CD4-positive, CD25-positive, alpha-beta regulatory T cell (primary cell): ENCODE measurements at places on chromosomes 5 and 9.

DNA sequence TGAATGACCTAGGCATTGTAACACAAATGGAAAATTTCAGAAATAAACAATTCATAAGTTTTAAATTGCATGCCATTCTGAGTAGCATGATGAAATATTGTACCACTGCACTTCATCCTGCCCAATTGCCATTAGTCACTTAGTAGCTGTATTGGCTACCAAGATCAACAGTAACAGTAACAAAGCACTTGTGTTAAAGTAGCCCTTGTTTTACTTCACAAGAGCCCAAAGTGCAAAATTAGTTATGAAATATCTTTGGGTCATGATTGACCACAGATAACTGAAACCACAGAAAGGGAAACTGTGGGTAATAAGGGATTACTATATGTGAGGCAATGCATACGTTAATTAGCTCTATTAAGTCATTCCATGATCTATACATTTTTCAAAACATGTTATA, 33.3 kb upstream of the RORB start:
- DNase-seq, result no peak

DNA sequence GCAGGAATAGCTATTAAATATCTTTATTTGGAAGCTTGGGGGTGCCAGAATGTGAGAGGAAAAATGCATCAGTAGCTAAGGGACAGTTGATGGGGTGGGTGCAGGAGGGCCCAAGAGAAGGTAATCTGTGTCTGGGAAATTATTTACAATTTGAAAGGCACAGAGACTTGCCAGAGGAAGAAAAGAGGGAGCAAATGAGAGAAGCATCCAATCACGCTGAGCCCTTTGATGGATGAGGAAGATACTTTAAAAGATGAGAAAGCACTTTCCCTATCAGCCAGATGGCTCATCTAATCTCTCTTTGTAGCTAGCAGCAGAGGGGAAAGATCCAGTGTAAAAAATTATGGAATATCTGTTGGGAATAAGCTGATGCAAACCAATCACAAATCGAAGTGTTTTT, 57.0 kb upstream of the ABCA1 start:
- DNase-seq, result no peak

DNA sequence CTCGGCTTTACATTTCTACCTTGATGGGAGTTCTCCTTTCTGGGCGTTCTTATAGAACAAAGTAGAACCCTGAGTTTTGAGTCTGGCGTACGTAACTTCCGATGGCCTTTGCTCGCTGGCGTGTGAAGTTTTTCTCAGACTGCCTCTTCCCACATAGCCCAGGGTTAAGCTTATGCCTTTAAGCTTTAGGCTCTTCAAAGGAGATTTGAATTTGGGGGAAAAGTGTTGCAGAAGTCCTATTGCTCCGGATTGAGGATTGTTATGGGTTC, 13.7 kb upstream of the FBP2 start:
- DNase-seq, result no peak

- DNase-seq, result peak; percentile 82
Measured at GRCh38 chr9:86947146-86948073, at the start of gene GAS1. Gene GAS1, minus strand, starts transcription at chr9:86947506. Its CDS starts 727 bp downstream, at chr9:86946779.

DNA sequence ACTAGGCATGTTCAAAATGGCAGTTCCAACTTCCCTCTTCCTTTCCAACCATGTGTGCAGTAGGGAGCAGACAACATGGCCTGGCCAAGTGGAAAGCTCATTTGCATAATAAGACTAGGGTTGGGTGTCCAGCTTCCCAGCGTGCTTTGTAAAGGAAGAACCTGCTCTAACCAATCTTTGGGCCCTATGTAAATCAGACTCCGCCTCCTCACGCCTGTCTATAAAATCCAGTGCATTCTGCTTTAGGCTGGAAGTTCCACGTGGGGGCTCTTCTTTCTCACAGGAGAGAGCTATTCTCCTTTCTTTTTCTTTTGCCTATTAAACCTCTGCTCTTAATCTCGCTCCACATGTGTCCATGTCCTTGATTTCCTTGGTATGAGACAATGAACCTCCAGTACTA, 83.4 kb downstream of the GCNT1 start:
- no peak for DNase-seq

GRCh38 chr5:80865551-80865950, 94.6 kb upstream of the RASGRF2 start:
- no peak for DNase-seq

DNA sequence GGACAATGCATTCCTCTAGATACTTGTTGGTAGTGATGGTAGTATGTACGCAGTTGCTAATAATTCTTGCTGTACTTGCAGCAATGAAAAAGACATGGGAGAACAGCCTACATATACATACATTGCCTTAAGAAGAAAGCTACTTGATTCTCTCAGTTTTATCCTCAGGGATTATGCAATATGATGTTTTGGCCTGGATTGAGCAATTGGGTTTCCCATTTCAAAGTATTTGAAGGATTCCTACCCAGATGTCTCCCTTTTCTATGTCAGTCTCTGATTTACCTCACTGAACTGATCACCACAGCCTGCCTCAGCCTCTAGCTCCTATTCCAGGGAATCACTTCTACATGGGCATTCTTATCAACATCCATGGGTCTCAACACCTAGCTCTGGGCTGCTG, 210.1 kb upstream of the CDH10 start:
- DNase-seq, result no peak

GRCh38 chr5:131959906-131960305, 14.4 kb upstream of the MEIKIN start:
- no peak for DNase-seq

- peak; percentile 4 for DNase-seq
Measured at GRCh38 chr5:6446626-6447309, 1.9 kb upstream of the UBE2QL1 start.

GRCh38 chr5:141001446-141001843, 35.2 kb downstream of the PCDHAC2 start:
- DNase-seq, result no peak

DNA sequence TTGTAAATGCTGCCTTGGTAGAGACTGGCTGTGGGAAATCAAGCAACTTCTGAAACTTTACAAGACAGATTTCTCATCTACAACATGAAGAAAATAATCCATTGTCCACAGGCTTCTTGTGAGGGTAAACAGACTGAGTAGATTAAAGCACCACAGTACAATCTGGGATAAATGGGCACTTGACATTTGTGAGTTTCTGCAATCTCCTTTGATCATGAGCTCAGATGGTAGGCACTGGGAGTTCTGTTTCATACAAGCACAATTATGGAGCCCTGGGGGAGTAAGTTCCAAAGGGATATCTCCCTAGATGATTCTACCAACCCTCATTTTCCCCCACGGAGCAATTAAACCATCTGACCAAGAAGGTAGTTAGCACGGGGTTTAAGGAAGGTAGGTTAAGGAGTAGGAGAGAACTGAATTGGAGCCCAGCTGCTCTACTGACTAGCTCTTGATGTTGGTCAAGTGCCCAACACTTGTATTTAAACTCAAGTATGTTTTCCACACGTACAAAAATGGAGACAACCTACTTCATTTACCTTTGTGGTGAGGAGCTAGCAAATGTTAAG, 479.5 kb upstream of the TNC start:
- no peak for DNase-seq

GRCh38 chr9:19931098-19931890, 142.5 kb upstream of the SLC24A2 start:
- DNase-seq, result no peak

DNA sequence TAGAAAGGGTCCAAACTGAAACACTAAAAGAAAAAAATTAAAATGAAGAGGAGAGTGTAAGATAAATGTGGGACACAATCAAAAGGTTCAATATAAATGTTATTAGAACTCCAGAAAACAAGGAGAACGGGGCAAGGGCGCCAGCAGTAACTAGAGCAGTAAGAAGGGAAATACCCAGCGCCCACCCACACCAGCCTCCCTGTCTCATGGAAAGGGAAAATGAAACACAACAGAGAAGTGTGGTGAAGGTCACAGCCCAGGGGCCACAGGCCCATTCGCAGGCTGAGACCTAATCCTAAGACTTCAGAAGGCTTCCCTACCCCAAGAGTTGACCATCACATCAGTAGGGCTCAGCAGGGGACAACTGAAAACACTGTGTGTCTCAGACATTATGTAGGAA, 45.8 kb upstream of the CLK4 start:
- DNase-seq, result no peak

DNA sequence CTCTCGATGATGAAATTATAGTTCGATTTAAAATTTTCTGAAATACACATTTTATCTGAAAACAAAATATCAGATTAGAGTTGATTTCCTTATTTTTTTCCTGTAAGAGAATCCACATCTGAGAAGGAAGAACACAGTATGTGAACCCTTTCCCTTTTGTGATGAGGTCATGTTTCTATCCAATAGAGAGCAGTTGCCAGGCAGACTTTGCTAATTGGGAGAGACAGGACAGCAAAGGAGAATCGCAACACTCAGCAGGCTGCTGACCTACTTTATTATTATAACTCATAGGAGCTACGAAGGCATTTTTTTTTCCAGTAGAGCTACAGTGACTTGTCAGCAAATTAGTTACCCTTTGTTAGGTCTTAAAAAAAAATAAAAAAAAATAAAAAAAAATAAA, 242.1 kb downstream of the HCN1 start:
- no peak for DNase-seq

DNA sequence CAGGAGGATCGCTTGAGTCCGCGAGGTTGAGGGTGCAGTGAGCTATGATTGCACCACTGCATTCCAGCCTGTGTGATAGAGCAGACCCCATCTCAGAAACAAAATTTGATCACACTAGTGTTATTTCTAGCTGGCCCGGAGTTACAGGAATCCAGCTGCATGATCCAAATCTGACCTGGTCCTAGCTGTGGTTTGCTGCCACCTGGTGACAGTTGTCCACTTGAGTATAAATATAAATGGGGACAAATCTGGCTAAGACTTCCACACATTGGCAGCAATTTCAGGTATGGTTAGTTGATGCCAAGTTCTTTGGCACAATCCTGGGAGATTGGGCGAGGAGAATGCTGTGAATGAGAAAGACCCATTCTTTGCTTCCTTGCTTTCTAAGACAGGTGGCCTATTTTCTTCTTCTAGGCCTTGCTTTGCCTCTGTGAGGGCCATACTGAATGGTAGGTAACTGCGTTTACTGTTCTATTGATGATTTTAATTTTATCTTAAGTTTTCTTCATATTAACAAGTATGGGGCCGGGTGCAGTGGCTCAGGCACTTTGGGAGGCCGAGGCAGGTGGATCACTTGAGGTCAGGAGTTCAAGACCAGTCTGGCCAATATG, 35.4 kb downstream of the UBE2R2 start:
- DNase-seq, result peak; percentile 64

- peak; percentile 9 for DNase-seq
Measured at GRCh38 chr5:102583276-102584124, 84.7 kb upstream of the SLCO6A1 start.

- DNase-seq, result no peak
Measured at GRCh38 chr9:129586685-129587084, 34.2 kb downstream of the C9orf50 start.

DNA sequence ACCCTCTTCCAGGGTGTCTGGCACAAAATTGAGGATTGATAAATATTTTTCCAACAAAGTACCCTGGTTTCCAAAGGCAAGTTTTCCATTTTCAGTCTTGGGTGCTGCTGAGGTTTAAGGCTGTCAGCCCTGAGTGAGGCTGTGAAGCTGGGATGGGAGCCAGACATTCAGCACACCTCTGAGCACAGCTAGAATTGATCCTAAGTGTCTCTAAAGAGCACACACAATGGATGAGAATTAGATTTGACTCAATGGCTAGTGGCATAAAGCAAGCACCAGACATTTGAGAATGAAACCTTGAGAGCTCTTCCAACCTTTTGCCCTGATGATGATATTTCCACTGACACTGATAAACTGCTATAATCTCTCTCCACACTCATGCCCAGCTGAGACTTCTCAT, 131.5 kb downstream of the MARCHF11 start:
- no peak for DNase-seq

GRCh38 chr9:71767776-71768321, 464 bp downstream of the CEMIP2 start:
- no peak for DNase-seq

- DNase-seq, result peak; percentile 69
Measured at GRCh38 chr5:76403766-76404222, 709 bp downstream of the IQGAP2 start.

GRCh38 chr9:69299315-69299714, 25.7 kb upstream of the ENTREP1 start:
- DNase-seq, result no peak

DNA sequence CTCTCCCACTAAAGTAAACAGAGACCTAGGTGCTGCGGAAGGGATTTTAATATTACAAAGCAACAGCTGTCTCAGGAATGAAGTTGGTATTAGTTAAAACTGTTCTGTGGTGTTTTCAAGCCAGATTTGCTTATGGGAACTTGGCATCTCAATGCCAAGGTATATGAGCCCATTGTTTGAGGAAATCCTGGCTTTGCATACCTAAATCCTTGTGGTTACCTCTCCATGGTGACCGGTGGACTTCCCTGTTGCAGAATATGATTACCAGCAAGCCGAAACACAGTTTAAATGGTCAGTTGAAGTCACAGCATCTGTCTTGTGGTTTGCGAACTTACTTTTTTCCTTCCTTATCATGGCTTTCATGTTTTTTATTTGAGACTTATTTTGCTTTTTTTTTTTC, 62.3 kb upstream of the TXNDC8 start:
- DNase-seq, result no peak

- no peak for DNase-seq
Measured at GRCh38 chr9:13324988-13325387, 45.5 kb upstream of the MPDZ start.

DNA sequence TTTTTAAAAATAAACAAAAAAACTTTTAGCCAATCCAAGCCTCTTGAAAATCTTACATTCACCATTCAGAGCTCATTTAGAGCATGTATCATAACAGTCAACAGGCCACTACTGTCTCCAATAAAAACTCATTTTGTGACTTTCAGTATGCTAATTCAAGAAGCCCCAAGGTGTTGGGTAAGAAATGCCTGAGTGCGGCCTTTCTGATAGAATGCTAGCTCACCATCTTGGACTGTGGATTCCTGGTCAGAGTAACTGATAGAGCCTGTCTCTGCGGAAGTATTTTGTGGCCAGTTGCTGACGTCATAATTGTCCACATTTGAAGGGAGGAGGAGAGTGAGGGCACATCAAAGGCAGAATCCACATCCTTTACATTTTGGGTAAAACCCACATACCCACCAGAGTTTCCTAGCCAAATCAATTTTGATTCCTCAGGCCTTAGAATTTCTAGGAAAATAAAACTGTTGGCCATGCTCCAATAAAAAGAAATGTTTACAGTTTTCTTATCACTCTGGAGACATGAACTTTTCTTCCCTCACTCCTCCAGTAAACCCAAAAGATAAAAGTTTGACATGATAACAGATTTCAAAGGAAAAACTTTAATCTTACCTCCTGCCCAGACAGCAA, 41.1 kb upstream of the ERCC6L2 start:
- DNase-seq, result no peak

GRCh38 chr5:122789461-122790171, 14.7 kb downstream of the SNX2 start:
- DNase-seq, result no peak

GRCh38 chr9:31355159-31355882, 1029.1 kb upstream of the ACO1 start:
- DNase-seq, result no peak

DNA sequence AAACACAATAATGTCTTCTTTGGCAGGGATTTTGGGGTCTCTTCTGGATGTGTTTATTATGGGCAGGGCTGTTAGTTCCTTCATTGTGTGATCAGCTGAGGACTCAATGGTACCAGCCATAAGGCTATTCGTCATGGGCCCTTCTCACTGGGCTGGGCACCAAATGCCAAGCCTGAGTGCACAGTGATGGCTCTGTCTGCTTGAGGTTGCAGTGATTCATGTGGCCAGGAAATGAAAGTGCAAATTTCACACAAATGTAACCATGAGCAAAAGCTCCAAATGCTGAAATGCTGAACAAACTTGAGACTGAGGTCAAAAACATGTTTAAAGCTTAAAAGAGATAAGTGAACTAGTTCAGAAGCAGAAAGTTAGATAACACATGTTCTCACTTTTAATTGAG, 191.0 kb downstream of the TARS1 start:
- no peak for DNase-seq

- no peak for DNase-seq
Measured at GRCh38 chr5:10125116-10125515, 124.6 kb downstream of the ATPSCKMT start.
